ENCODE measurements at places on chromosomes 12 and 14. TPM values are rescaled to one million over a fixed set of nuclear protein-coding genes. Genes with fewer than 3 reads are reported as not detected.

The ZNF84 gene
- total RNA-seq: 3.2 TPM

The CCDC38 gene
- not detected for total RNA-seq

The RAPGEF3 gene
- 6.7 TPM for total RNA-seq

The PTGDR gene
- total RNA-seq: not detected

The HOXC6 gene
- 5.3 TPM for total RNA-seq

The NUP37 gene
- total RNA-seq: 81.6 TPM

The HOXC13 gene
- total RNA-seq: 9.0 TPM

The SLC5A8 gene
- not detected for total RNA-seq

The ALKBH2 gene
- 73.8 TPM for total RNA-seq

The PLEKHH1 gene
- 6.2 TPM for total RNA-seq

The TBC1D30 gene
- 16.8 TPM for total RNA-seq

The PPP1R3E gene
- 5.0 TPM for total RNA-seq

The CISTR gene
- total RNA-seq: not detected

The B3GNT4 gene
- 4.0 TPM for total RNA-seq

The CLEC4C gene
- not detected for total RNA-seq

The ZFYVE1 gene
- 13.0 TPM for total RNA-seq

The PTPRB gene
- total RNA-seq: 0.66 TPM

The SERPINA10 gene
- total RNA-seq: not detected

The OTOGL gene
- total RNA-seq: 3.1 TPM

The BCDIN3D gene
- total RNA-seq: 4.5 TPM
